ENCODE measurements at places on chromosomes 6 and 20.
A peak's percentile ranks its signal among the peaks of the same experiment; 100 is the strongest.

GRCh38 chr20:37413023-37413334 is 67.0 kb downstream of the SRC start:
- no peak for DNase-seq

DNA sequence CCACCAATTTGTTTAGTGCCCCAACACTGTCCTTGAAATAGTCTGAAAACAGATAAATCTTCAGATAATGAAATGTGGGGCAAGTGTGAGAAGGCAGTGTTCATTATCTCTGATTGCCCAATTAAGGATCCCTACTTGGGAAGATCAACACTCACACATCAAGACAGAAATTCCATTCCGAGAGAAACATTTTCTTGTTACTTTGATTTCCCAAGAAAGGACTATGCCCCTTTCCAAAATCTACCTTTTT is 16.2 kb downstream of the HMGN4 start:
- no peak for DNase-seq

DNA sequence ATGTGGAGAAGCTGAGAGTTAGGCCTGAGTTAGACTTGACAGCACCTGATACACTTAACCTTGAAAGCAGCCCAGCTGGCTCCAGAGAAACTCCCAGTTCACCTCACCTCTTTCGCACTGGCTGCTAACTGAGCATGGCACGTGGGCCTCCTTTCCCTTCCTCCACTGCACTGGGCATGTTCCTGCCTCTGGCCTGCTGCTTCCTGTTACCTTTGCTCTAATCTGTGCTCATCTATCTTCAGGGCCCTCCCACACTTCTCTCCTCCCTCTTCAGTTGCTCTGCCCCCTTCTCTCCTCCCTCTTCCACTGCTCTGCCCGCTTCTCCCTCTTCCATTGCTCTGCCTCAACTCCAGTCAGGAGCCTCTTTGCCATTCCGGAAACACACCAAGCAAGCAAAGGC is 13.7 kb upstream of the UBE2V1 start:
- DNase-seq, result no peak

DNA sequence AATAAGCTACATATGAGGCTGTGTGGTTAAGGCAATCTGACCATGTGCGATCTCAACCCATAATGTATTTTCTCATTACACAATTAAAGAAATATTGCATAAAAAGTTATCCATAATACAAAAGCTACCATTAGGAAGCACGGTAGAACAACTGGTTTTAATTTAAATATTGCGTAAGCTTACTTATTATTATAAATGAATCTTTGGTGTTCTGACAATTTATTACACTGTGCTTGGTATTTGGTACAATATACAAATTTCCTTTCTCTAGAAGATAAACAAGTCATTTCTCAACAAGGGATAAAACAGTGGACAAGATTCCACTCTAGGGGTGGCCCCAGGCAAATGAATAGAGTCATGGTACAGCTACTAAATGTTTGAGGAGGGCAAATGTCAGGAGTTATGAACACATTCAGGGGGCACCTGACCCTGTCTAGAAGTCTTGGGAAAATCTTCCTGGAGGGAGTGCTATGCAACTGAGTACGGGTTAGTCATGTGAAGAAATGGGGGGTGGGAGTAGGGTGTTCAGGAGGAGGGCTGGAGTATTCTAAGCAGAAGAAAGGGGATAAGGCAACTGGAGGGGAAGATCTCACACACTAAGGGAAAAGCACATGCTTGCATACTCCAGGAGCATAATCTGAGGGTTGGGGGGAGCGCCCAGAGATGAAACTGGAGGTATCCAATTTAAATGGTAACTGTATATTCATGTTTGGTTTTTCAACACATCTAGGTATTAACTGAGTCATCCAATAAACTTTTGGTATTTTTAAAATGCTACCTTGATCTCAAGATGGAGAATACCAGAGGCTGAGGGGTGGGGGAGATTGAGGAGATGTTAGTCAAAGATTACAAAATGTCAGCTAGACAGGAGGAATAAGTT is 296.9 kb upstream of the SGK1 start:
- DNase-seq, result no peak

DNA sequence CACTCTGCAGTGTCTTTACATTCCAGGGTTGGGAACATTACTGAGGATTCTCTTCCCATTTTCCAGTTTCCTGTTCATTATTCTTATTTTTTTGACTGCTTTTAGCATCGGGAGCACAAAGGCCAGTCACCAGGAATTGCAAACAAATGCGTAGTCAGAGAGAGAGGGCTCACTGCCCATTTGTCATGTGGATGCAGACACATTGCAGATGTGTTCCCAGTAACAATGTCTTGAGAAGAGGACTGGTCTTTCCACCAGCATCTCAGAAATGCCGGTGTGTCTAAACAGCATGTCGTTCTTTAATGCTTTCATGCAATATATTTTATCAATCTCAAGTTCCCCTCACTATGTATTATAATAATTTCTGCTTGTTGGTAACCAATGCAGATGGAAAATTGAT is 952 bp upstream of the TAAR6 start:
- DNase-seq, result no peak

DNA sequence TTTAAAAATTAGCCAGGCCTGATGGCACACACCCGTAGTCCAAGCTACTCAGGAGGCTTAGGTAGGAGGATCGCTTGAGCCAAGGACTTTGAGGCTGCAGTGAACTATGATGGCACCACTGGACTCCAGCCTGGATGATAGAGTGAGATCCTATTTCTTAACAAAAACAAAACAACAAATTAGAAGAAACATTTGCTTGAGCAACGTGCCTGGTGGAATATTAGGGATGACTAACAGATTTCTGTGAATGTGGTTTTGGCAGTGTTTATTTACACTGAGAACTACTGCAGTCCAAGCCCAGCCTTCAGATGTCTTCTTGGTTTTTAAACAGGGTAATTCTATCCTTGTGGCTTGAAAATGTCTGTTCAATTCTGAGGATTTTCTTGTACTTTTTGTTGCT is 9.2 kb downstream of the PPP1R3G start:
- DNase-seq, result no peak

DNA sequence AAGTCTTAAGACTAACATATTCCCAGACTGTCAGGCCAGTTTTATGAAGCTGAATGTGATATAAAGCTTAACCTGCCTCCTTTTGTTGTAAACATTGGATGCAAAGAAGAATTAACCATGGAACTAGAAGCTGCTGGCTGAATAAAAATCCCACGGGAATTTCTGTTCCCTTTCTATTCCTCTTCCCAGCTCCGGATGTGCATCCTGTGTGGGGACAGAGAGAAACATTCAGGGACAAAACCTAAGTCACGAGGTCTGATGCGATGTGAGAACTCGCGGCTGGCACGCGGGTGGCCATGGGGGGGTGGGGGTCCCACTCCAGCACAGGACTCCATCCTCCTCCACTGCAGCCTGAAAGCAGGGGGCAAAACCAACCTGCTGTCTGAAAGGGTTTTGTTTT is 32.2 kb downstream of the RAMACL start:
- no peak for DNase-seq

GRCh38 chr6:156109713-156110112 is 654.1 kb upstream of the NOX3 start:
- DNase-seq, result no peak

- no peak for DNase-seq
Measured at GRCh38 chr20:61503106-61503505, 251.0 kb downstream of the CDH4 start.

GRCh38 chr6:137043710-137044365 is 927 bp downstream of the IL20RA start:
- no peak for DNase-seq

DNA sequence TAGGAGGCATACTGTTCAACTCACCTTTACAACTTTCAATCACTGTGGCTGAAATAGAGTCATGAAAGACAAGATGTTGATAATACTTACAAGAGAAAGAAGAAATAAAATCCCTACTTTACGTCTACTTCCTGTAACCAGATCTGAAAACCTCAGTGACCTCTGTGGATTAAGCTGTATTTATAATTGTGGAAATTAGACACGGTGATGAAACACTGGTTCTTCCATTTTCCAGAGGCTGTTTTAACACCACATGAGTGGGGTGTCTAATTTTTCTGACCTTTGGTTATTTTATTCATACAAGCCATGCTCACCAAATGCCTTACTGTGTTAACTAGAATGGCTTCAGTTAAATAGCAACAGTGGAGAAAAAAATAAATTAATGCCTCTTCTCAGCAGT is 58.5 kb upstream of the HIVEP1 start:
- no peak for DNase-seq

GRCh38 chr6:69871107-69871506 is 4.8 kb downstream of the COL19A1 start:
- no peak for DNase-seq

DNA sequence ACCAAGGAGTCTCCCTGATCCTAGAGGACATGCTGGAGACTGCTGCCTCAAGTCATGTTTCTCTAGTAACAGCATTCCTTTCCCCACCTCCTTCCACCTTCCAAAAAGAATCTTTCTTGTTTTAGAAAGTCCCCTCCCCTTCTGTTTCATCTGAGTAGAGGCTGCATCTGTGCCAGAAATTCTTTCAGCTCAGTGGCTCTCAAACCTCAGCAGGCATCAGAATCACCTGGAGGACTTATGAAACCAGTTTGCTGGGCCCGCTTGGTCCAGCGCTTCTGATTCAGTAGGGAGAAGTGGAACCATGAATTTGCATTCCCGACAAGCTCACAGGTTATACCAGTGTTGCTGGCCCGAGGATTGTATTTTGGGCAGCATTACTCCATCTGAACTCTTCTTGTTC is 55.1 kb downstream of the TMEM200A start:
- DNase-seq, result no peak

GRCh38 chr20:8005575-8006366 is 13.8 kb downstream of the TMX4 start:
- DNase-seq, result no peak

DNA sequence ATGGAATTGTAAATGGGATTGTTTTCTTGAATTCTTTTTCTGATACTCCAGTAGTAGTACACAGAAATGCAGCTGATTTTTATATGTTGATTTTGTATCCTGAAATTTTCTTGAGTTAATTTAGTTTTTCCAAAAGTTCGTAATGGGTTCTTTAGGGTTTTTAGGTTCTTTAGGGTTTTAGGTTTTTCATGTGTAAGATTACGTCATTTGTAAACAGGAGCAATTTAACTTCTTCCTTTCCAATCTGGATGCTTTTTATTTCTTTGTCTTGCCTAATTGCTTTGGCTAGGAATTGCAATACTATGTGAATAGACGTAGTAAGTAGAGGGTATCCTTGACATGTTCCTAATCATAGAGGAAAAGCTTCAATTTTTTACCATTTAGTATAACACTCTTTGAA is 568.6 kb downstream of the MMUT start:
- DNase-seq, result no peak

DNA sequence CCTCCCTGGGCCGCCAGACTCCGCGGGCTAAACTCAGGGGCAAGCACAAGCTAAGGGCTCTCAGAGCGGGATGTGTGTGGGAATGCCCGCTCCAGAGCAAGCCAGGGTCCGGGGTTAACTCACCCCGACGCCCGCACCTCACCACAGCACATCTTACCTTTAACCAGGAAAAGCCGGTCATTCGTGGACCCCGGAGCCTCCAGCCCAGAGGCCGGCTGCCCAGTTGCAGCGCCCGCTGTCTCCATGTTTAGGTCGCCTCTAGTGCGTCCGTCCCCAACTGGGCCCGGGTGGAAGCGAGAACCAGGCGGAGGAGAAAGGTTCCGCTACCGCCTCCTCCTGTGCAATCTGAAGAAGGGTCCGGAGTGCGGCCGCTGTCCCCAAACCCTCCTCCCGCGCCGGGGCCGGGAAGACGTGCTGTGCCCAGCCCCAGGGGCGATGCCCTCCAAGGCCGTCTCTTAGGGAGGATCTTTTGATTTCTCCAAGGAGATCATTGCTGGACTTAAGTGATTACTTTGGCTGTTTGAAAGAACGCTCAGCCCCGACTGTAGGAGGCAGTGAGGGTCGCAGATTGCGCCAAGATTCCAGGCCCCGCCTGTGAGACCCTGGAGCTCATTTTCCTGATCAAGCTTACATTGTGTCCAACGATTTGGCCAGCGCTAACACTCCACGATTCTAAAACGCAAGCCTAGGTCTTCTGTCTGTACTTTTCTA is at the start of gene TMEM242:
Gene TMEM242 (minus strand): TSS at position 265 of the 711 bp plus-strand sequence. CDS start 20 bp downstream, at position 245.
- DNase-seq, result peak; percentile 80

DNA sequence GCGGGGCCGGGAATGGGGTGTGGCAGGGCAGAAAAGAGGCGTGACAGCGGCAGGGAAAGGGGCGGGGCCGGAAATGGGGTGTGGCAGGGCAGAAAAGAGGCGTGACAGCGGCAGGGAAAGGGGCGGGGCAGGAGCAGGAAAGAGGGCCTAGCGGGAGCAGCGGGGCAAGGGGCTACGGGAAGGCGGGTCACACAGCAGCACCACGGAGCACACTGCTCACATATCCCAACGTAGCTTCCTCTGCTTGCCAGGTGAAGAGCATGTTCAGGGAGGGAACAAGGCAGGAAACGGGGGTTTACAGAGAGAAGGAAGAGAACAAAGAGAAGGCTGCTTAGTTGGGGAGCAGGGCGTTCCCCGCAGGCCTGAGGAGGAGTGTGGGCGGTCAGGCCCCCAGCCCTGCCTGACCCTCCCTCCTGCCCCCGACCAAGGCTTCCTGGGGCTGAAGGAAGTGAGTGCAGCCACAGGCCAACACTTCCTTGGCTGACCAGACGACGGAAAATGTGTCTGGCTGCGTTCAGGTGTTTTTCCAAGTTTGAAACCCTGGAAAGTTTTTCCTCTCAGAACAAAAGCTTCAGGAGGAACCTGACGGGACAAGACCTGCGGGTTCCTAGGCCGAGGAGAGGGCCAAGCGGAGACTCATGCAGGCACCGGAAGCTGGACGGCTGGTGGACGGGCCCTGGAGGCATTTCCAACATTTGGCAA is 13.8 kb downstream of the UCKL1 start:
- no peak for DNase-seq

- no peak for DNase-seq
Measured at GRCh38 chr6:82045965-82046756, 201.4 kb downstream of the IBTK start.

DNA sequence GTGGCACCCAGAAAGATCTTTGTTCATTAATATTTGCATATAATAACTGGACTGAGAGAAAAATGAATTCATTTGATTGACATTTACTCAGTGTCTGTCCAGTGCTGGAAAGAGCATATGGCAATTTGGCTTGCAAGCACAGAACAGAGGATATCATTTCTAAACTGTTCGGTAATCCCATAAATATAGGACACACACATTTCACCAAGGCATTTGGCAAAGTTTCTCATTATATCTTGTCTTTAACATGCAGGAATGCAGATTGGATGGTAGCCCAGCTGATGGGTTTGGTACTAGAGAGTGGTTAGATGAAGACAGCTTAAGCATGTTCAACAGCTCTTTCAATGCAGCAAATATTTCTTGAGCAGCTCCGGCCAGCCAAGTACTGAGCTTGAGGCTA is 259.2 kb downstream of the PRKN start:
- DNase-seq, result no peak

DNA sequence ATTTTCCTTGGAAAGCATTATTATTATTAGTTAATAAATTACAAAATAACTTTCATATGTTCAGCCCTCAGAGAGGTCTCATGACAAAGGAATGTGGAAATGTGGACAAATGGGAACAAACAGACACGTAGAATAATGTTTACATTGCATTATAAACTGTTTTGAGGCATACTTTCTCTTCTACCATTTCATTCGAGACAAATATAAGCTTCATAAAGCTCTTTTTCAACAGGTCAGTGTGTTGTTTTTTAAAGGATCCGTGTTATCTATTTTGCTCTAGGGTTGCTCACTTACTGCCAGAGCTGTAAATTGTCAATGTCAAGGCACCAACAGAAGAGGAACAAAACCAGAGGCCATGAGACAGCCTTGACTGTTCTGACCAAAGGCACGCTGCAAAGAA is 256.8 kb downstream of the PHACTR1 start:
- no peak for DNase-seq

Measured in activated CD4-positive, alpha-beta T cell treated with anti-CD3 and anti-CD28 coated beads for 1 hour (primary cell).